ENCODE measurements at places on chromosomes 3 and 15. TPM values are rescaled to one million over a fixed set of nuclear protein-coding genes. Genes with fewer than 3 reads are reported as not detected.

PPM1M gene
- 0.65 TPM for total RNA-seq

CSTA gene
- total RNA-seq = 1,557 TPM

P3H2 gene
- total RNA-seq = 5.4 TPM

LIPC gene
- not detected for total RNA-seq

GOLGA8O gene
- total RNA-seq = not detected

FANCD2OS gene
- 2.3 TPM for total RNA-seq

ASB7 gene
- total RNA-seq = 9.5 TPM

SERINC4 gene
- total RNA-seq = 0.19 TPM

GPR176 gene
- 3.6 TPM for total RNA-seq

LMOD3 gene
- total RNA-seq = not detected

C3orf49 gene
- total RNA-seq = not detected

HYAL1 gene
- total RNA-seq = 29.6 TPM

GOLGA8S gene
- not detected for total RNA-seq

PARP9 gene
- total RNA-seq = 7.5 TPM

PLXNB1 gene
- 120 TPM for total RNA-seq

HRG gene
- total RNA-seq = not detected

STRIT1 gene
- total RNA-seq = not detected

GPR160 gene
- 1.1 TPM for total RNA-seq

GTF2E1 gene
- 12.8 TPM for total RNA-seq

GOLGA8M gene
- total RNA-seq = not detected
